SK-N-SH (cell line): ENCODE measurements at places on chromosomes 11 and 22.

- no peak for DNase-seq
Measured at GRCh38 chr11:2426826-2427521, 17.3 kb downstream of the TRPM5 start.

DNA sequence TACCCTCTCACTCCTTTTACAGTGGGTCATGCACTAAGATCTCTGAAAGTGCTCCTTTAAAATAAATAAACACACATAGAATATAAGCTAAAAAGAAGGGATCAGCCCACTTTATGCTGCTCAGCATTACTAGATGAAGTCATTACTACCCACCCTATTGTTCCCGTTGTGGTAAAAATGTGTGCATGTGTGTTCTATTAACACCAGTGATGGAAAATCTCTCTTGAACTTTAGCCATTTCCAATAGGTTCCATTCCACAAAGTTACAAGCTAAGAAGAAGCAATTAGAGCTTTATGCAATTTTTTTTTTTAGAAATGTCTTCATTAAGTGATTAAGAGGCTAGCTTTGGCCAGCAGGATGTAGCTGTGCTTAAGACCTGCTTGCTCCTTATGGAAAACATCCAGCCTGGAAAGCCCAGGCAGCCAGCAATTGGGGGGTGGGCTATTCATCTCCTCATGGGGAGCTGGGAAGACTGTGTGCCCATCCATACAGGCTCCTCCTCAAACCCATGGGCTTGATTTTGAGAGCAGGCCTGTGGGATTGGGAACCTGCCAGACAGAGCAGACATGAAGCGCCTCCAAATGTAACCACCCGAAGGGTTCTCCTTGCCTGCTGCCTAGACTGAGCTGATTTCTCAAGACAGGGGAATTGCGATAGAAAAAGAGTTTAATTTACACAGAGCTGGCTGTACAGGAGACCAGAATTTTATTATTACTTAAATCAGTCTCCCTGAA is 92.9 kb upstream of the PARVA start:
- peak; percentile 1 for DNase-seq

DNA sequence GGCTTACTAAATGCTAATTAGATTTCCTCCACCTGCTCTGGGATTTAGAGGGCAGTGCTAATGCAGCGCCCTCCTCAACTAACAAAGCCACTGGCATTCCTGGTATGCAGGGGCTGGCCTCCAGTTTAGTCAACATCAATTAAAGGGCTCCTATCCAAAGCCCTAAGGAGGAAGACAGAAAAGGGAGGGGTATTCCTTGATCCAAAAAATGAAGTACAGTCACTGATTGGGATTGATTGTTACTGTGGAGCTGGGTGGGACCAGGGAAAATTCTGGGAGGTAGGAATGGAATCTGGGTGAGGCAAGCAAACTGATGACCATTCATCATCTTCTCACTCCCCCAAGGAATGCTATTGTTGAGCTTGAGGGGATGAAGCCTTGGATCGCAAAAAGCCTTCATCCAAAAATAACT is 52.2 kb downstream of the GAB2 start:
- no peak for DNase-seq

DNA sequence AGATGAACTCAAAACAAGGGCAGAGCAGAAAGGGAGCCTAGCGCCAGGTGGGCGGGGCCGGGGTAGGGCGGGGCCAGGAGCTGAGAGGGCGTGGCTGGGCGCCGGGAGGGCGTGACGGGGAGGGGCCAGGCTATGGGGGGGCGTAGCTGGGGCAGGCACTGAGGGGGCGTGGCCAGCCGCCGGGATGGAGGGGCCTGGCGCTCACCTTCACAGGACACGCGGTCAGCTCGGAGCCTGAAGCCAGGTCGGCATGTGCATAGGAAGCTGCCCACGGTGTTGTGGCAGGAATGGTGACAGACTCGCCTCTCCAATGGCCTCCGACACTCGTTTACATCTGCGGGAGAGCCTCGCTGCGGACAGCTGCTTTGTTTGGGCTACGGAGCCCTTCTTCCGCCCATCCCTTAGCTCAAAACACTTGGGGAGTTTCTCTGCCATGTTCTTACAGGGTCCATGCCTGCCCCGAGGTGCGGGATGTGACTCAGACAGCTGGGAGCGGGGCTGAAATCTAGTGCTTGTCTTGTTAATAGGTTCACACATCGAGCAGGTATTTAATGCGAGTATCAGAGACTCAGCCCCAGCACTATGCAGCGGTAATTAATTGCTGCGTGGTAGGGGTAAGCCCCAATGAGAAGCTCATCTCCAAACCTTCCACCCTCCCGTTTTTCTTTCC is 13.4 kb downstream of the VWCE start:
- DNase-seq = peak; percentile 93

GRCh38 chr11:32420937-32421901 is 14.1 kb downstream of the WT1 start:
- DNase-seq = peak; percentile 16

DNA sequence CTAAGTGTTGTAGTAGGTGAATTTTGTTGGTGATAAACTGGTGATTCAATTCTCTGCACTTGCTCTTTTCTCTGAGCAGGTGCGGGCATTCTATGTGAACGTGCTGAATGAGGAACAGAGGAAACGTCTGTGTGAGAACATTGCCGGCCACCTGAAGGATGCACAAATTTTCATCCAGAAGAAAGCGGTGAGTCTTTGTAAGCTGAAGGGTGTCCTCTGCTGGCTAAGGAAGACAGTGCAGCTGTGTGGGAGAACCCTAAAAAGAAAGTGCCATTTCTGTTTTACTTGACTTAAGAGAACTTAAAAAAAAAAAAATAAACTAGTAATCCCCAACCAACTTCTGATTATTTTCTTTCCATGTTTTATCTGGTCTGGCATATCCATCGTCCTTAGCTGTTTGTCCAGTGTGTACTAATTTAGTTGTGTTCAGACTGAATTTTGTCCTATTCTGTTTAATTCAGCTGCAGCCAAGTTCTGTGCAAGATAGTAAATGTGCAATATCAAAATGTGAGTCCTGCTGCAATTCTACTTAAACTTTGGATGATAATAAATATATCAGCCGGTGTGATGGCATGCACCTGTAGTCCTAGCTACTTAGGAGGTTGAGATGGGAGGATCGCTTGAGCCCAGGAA is 29.6 kb downstream of the CAT start:
- peak; percentile 18 for DNase-seq

DNA sequence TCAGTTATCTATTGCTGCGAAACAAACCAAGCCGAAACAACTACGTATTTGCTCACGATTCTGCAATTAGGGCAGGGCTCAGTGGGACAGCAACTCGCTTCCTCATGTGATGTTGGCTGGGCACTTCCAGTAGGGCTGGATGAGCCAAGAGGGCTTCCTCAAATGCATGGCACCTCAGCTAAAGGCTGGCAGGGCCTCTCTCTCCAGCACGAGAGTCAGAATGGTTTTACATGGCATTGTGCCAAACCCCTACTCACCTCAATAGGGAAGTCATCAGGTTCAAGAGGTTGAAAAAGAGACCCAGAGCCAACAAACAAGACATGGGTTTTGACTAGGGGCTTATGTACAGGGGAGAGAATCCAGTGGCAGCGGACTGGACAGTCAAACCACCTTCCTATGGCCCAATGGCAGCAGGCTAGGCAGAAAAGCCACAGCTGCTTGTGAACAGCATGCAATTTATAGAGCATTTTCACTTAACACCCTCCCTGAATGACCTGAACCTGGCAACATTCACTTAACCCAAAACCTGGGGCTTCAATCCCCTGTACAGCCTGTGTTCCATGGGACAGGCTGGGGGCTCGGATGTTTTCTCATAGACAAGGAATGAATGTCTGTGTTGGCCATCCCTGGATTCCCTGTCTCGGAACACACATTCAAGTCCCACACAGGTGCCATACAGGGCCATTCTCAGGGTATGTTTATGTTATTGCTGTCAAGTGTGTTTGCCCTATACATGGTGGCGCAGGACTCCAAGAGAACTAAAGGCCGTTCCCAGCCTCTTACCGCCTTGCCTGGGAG is 154.2 kb upstream of the NAV2 start:
- DNase-seq = no peak

DNA sequence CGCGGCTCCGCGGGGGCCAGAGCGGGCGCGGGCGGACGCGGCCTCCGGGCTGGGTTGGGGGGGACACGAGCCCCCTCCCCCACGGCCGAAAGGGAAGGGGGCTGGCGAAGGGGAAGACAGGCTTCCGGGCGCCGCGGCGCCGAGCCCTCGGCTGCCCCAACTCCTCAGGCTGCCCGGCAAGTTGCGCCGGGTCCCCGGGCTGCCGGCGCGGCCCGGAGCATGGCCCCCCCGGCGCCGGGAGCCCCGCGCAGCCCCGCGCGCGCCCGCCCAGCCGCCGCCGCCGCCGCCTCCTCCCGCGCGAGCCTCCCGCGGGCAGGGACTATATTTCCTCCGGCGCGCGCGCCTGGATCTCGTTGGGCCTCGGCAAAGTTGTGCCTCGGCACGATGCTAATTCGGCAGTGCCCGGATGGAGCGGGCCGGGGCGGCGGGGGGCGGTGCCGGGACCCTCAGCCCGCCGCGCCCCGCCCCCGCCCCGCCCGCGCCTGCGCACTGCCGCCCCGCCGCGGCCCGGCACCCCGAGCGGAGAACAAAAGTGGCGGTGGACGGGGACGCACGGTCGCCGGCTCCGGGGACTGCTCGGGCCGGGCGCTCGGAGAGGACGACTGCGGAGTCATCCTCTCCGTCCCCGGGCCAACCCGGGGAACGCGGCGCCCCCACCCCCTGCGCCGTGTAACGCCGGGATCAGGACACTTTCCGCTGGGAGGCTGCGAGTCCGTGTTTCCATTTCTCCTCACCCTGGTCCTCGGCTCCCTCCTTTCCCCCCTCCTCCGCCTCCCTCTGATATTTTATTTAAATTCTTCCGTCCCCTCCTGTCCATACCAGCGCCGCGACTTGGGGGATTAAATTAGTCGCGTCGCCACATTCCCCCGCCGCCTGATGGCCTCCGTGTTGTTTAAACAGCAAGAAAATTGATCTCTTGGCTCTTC is at the start of gene PHF21B:
PHF21B (minus strand) TSS at position 400 of the 926 bp plus-strand sequence. CDS start 456 bp downstream, outside the sequence.
- DNase-seq = peak; percentile 97

DNA sequence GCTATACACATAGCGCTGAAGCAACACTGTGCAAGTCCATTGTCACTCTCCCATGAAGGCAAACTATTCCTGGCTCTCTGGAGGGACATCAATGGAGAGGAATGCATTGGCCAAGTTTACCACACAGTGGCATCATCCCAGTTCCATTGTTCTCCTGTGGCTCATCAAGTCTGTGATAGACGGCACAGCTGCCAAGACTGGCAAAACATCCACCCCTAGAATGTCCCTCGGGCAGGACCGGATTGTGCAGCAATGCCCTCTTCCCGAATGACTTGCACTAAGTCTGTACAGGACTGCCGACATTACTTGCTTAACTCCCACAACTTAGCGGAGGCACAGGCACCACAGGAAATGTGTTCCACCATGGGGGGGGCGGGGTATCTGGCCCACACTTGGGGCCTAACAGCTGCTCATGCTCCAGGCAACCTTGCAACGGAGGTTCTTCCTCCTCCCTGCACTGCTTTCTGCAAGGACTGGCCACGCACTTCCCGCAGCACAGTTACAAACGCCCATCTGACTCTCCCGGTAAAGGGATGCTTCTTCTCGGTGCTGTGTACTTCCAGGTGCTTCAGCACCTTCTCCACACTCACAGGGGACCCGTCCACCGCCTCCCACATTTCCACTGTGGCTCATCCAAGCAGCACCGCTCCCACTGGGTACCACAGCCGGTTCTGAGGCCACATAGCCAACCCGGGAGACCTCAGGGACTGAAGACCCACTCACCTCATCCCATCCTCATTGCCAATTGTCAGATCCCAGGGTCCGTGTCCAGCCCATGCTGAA is 1309.6 kb upstream of the RAG2 start:
- DNase-seq = no peak

DNA sequence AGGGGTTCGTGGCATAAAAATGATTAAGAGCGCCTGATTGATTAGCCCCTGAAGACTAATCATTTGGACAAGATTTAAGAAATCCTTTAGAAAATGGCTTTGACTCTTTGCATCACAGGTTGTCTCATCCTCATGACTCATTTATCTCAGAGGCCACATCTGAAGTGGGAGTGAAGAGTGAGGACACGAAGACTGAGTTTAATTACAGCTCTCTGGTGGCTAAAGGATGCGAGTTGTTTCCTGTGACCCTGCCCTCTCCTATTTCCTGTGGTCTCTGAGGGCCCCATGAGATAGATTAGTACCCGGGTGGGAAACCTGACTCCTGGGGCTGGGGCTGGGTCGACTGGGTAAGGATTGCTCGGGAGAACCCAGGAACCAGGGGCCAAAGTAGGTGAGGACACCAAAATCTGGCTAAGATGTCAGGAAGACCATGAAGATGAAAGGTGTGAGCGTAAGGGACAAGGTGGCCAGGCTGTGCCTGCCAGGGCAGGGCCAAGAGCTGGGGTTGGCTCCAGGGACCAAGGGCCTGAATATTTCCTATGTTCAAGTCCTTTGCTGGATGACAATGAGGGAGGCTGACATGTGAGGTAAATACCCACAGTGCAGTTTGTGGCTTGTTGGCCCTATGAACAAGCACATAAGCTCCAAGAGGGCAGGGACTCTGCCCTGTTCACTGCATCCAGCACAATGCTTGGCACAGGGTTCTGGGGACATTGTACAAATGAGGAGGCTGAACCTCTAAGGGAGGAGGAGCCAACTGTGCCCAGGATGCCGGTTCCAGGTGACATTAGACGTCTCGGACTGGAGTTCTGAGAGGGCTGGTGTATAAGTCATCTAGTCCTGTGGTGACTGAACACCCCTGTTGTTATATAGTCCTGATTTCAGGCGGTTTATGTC is 3.6 kb downstream of the OTOG start:
- DNase-seq = no peak

DNA sequence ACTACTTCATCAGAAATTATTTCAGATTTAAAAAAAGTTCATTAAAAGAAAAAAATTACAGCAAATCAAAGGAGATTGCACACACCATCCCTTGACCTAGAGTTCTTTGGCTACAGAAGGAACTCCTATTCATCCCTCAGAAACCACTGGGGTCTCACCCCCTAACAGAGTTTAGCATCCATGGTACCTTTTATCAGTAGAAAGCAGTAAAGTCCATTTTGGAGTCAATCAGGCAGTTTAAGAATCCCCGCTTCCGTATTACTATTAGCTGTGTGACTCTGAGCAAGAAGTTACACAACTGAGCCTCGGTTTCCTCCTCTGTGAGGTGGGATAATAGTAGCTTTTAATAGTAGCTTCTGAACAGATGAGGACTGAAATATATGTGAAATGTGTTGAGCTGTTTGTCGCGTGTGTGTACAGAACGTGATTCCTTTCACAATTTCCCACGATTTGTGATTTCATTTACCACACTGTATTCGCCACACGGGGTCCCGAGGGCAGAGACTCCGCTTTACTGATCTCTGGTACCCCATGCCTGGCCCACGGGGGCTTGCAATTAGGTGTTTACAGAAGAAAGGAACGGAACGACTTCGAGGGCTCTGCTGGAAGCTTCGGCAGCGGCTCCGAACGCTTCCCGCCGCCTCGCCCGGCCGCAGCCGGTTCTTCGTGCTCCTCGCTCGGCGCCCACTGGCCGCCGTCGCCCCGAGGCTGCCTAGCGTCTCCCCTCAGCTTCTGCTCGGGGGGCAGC is 72.5 kb upstream of the ZBED5 start:
- DNase-seq = no peak

GRCh38 chr22:47448231-47449223 is 686.1 kb downstream of the TBC1D22A start:
- DNase-seq = no peak

- no peak for DNase-seq
Measured at GRCh38 chr11:70717936-70718595, 319.7 kb downstream of the CTTN start.

GRCh38 chr11:44036811-44037657 is 10.7 kb upstream of the ACCSL start:
- DNase-seq = peak; percentile 80

GRCh38 chr11:94183886-94184264 is 55.2 kb downstream of the PANX1 start:
- DNase-seq = peak; percentile 33

- DNase-seq = no peak
Measured at GRCh38 chr11:2664376-2664775, 35.4 kb downstream of the KCNQ1OT1 start.

GRCh38 chr22:26131589-26132154 is 37.6 kb upstream of the SEZ6L start:
- no peak for DNase-seq
